Brain (organoid and tissue), 16 donors: ENCODE measurements at places on chromosomes 1 and 21.
A peak's percentile ranks its signal among the peaks of the same experiment; 100 is the strongest.

GRCh38 chr1:172095846-172096245, 254.5 kb downstream of the DNM3 start:
- no peak for DNase-seq

DNA sequence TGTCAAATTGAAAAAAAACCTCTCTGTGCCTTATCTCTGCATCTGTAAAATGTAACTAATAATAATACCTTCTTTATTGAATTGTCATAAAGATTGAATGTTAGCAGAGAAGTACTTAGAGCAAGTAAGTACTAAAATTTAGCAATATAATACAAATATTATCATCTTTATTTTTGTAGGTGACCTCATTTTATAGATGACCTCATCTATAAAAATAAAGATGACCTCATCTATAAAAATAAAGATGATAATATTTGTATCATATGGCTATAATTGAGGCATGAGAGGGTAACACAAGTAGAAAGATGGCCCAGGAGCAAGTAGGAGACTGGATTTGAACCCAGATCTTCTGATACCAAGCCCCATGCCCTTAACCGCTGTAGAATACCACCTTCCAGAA, 193.2 kb upstream of the FOXD3 start:
- no peak for DNase-seq

- no peak for DNase-seq
Measured at GRCh38 chr1:226942392-226942791, 2.3 kb downstream of the COQ8A start.

DNA sequence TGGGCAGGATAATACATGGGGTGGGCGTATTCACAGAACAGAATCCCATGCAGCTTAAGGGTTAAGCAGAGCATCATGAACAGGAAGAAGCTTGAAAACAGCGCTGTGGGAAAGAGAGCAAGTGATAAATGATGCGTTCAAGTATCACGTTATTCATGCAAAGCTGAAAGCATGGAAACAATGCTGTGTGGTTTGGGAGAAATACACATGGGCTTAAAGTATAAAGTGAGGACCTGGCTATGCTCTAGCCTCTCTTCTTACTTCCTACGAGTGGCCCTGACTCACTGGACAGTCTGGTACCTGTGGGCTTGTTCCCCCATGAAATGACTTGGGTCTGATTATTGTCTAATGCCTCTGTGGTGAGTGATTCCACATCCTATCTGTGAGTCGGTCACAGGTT, 25.7 kb downstream of the TMPRSS2 start:
- DNase-seq: peak; percentile 24

- DNase-seq: no peak
Measured at GRCh38 chr1:95179205-95179986, 54.6 kb upstream of the RWDD3 start.

GRCh38 chr21:44878053-44878982, 4.8 kb upstream of the PTTG1IP start:
- DNase-seq: no peak

DNA sequence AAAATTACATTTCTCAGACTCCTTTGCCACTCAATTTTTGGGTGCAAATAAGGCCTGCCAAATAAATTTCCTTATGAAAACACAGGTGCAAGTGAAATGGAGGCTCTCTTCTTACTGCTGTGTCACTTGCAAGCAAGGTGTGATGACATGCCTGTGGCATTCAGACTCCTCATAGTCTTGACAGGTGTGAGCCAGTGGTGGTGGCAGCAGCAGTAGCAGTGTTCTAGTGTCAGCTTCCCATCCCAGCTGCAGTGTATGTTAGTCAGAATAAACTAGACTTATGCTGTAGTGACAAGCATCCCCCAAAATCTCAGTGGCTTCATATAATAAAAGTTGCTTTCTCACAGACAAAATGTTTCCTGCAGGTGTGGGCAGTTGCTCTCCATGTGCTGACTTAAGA, 3.8 kb upstream of the EEIG2 start:
- no peak for DNase-seq

DNA sequence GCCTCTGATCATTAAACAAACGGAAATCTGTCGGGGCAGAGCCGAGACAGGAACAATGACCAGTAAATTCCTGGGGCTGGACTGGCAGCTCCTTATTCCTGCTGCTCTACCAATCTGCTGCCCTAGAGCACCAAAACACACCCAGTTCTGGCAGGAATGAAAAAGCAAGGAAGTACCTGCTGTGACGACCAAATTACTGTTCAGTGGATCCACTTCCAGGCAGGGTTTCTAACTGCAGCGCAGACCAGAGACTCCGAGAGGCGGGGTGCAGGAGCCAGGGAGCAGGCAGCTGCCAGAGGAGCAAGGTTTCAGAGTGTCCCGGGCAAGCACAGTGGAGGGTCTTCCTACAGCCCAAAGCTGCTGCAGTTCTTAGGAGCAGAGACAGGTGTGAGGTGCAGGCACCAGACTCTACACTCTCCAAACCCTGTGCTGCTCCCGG, 32.4 kb downstream of the KANK4 start:
- no peak for DNase-seq

DNA sequence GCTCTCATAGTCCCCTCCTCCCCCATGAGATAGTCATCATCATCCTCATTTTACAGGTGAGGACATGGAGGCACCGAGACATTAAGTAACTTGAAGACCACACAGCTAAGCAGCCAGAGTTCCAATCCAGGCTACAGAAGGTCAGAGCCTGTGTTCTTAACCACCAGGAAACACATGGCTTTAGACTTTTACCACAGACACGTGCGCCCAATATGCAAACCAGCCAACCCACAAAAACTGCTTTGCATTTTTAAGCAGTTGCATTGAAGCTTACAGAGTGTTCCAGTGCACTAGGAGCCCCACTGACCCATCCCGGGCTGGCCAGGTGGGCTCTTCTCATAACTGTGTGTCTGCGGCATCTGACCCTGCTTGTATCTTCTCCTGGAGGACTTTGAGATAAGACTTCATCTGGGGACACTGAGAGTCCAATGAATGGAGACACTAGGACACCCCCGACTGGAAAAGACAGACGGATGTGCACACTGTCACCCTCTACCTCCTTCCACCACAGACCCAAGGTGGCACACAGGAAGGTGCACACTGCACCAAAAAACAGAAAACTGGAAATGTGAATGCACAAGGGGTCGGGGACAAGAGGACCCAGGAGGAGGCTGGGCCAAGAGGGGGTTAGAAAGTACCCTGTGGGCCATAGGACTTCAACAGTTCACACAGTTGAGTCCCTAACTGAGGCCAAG, 56.4 kb downstream of the ETS2 start:
- DNase-seq: no peak

DNA sequence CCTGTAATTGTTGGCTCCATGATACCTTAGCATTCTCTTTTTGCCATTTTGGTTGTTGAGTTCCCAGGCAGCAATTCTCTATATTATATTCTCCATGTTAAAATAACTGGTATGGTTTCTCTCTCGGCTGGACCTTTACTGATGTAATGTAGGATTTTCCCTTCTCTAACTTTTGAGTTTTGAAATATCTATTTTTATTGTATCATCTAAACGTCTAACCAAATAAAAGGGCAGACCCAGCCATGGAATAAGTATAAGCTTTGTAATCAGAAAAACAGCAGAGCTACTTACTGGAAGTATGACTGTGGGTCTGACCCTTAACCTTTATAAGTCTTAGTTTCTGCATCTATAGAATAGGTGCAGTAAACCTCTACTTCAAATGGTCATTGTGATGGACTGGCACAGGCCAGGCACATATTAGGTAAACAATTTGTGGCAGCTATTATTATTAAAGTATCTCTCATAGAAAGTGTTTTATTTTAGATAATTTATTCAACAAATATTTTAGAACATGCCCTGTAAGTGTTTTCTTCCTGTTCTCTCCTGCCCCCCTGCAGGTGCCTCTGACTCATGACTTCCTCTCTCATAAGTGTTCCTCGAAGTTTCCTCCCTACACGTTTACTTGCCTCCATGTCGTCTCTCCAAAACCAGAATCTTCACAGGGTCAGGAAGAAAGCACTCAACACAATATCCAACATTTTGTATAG, 224.9 kb upstream of the FGGY start:
- DNase-seq: no peak

GRCh38 chr1:19139711-19140110, 70.4 kb downstream of the UBR4 start:
- DNase-seq: peak; percentile 16

DNA sequence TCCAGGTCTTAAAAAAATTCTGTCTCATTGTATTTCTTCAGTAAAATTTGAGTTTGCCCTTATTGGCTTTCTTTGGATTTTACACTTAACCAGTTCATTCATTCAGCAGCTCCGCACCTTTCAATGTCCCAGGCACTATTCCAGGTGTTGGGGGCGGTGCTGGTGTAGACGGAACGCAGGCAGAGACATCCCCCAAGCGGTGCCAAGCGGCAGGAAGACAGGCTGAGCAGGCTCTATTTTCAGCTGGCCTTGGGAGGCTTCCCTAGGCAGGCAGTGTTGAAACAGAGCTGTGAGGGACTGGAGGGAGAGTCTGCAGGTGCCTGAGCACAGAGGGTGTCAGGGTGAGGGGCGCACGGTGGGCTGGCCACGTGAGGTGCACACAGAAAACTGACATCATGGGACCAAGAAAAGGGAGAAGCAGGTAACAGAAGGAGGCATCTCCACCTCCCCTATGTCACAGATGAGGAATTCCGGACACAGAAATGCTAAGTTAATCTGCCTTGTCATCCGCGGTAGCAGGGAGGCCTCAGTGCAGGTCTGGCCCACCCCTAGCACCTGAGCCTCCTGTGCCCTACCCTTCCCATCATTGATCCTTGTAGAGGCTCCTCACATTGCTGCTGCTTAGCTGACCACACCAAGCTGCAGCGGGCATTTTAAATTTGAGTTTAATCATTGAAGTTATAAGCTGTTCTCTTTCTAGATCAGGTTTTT, 40.8 kb downstream of the SLC37A1 start:
- no peak for DNase-seq

DNA sequence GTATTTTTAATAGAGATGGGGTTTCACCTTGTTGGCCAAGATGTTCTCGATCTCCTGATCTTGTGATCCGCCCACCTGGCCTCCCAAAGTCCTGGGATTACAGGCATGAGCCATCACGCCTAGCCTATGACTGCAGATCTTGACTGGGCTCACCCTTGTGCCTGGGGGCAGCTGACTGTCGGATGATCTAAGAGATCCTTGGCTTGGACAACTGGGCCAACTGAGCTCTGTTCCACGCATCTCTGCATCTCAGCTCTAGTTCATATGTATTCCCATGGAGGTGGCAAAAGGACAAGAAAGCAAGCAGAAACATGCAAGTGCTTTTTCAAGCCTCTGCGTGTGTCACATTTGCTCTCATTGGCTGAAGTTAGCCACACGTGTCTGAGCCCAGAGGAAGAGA, 75.8 kb upstream of the SELENON start:
- no peak for DNase-seq

- DNase-seq: peak; percentile 97
Measured at GRCh38 chr1:38115682-38116202, 69.1 kb upstream of the POU3F1 start.

DNA sequence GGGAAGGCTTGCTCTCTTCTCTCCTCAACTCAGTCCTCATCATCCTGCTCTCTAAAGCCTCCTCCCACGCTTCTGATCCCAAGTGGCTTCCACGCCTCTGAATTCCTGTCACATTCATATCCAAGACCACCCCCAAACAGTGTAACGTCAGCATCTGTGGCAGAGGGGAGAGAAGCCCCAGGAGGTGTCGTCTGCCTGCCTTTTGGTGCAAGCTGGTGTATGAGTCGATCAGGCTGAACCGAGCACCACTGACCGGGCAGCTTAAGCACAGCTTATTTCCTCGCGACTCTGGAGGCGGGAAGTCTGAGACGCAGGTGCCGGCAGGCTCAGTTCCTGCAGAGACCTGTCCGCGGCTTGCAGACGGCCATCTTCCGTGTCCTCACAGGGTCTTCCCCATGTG, 123.8 kb upstream of the RAB4A start:
- peak; percentile 51 for DNase-seq

GRCh38 chr1:34982820-34983376, 2.2 kb downstream of the TMEM35B start:
- no peak for DNase-seq

DNA sequence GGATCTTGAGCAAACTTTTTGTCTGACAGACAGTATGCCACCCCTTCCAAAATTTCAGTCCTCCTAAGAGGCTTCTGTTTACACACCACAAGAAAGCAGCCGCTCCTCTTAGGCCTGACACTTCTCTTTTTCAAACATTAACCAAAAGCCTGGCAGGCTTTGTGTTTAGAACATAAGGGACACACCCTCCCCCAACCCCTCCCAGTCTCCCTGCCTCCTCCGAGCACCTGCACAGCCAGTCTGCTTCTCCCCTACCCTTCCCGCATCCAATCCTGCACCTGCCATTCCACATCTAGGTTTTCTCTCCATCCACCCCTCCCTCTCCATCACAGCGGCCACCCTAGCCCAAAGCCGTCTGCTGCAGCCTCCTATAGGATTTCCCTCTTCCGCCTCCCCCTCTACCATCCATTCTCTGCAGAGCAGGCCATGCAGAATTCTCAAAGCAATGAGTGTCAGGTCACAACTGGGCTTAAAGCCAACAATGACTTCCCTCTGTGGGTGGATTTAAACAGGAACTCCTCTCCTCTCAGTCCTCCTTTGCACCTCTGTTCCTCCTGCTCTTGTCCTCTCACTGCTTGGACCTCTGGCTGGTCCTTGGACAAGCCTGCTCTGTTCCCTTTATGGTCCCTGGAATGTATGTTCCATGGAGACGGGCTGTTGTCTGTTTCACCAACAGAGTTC, 478.2 kb downstream of the NPHP4 start:
- DNase-seq: no peak

DNA sequence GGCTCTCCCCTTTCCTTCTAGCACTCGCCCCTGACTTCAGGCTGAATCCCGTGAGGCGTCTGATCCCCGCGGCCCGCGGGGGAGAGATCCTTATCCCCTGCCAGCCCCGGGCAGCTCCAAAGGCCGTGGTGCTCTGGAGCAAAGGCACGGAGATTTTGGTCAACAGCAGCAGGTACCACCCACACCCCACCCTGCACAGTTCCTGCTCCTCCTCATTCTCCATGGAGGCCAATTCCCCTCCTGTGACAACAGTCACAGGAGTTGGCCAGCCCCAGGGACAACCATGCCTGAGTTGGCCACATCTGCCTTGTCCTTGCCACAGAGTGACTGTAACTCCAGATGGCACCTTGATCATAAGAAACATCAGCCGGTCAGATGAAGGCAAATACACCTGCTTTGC, 20.0 kb downstream of the TMEM81 start:
- no peak for DNase-seq

DNA sequence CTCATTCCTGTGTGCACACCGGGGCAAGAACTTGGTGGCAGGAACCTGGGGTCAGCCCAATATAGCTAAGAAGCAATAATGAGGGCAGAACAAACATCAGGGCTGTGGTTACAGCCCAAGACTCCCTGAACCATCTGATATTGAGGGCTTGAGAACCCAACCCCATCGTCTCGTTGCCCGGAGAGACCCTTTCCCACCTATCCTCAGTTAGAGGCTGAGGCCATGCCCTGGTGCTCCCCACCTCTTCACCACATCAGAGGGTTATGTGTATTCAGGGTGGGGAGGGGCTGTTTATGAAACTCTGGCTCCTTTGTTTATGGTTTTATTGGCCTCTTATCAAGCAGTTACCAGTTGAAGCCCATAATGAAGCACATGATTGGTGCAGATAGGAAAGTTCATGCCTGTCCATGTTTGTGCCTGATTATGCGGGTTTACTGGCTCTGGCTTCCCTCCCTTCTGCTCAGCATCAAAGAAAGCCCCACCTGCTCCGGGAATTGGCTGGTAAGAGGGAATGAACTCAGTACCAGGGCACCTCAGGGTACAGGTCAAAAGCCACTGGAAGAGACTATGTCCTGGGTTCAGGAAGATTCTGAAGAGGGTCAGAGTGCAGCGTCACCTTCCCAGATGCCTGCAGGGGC, 14.5 kb downstream of the NUAK2 start:
- DNase-seq: no peak
